ENCODE measurements at places on chromosomes 5 and 9. TPM values are rescaled to one million over a fixed set of nuclear protein-coding genes. Genes with fewer than 3 reads are reported as not detected.

Gene PTBP3
- total RNA-seq = 13.4 TPM

Gene CDKN2AIPNL
- 23.7 TPM for total RNA-seq

Gene BTNL8
- not detected for total RNA-seq

Gene MCC
- total RNA-seq = 25.8 TPM

Gene PCDHAC1
- 0.06 TPM for total RNA-seq

Gene CATSPER3
- 0.25 TPM for total RNA-seq

Gene LHX6
- total RNA-seq = not detected

Gene SREK1IP1
- 10.6 TPM for total RNA-seq

Gene LIX1
- not detected for total RNA-seq

Gene CTSL
- 696 TPM for total RNA-seq
